ENCODE measurements at places on chromosomes 12 and 14.

- DNase-seq, result peak; percentile 26
These were observed 16.1 kb upstream of the IFNG start for GRCh38 chr12:68175557-68176061.

- DNase-seq, result no peak
These were observed 4.4 kb downstream of the AACS start for GRCh38 chr12:125069616-125070015.

- no peak for DNase-seq
These were observed 380.5 kb upstream of the FBXO33 start for GRCh38 chr14:39812532-39813320.

DNA sequence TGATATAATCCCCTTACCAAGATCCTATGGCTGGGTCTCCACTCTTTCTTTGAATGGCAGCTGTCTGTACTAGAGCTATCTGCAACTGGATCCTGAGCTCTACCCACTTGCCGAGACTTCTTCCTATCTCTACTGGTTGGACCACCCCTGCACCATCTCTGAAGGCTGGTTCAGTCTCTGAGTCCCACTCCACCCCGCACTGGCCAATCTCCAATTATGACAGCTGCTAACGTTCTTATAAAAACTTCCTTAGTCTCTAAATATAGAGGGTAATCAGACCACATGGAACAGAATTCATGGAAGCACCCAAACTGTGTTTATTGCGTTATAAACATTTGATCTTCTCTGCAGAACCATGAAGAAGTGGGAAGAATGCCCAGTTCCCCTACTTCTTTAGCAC, 186.6 kb upstream of the EEA1 start:
- no peak for DNase-seq

- no peak for DNase-seq
These were observed 7.3 kb downstream of the POMT2 start for GRCh38 chr14:77313371-77313770.

DNA sequence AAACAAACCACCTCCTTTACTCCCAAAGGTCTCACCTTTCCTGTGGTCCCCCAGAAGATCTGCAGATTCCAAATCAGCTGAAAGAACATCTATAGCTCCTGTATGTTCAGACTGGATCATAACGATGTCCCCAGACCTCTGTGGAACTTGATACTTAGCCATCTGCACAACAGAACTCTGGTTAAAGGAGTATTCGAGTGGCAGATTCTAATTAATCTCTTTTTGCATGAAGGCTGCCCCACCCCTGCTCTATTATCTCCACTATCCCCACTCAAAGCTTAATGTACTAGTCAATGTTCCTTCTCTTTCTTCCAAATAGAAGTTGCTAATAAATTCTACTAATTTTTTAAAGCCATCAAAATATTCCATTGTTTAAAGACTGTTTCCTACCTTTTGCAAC, 22.8 kb downstream of the GSTZ1 start:
- no peak for DNase-seq

DNA sequence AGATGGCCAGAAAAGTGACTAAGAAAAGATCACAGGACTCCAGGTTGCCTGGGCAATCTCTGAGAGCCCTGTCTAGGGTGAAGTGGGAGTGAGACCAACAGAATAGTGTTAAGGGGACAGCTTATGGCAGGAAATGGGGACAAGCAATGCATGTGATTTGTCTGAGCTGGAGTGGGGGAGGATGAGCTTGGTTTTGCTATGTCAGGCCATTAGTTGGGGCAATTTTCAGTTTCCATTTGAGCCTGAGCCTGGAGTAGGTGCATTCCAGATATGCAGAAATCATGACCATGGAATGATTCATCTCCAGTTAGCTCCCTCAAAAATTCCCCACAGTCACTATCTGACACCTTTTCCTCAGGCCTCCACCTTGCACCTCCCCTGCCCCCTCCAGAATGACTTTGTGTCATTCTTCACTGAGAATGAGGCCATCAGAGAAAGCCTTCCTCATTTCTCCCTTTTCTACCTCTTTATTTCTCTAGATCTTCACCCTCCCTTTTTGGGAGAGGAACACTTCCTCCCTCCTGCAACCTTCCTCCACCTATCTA, 150.9 kb upstream of the PLEKHG7 start:
- peak; percentile 1 for DNase-seq

- DNase-seq, result no peak
These were observed 68.5 kb downstream of the SLC6A12 start for GRCh38 chr12:145369-145960.

GRCh38 chr12:91588874-91589454, 406.3 kb upstream of the DCN start:
- no peak for DNase-seq

DNA sequence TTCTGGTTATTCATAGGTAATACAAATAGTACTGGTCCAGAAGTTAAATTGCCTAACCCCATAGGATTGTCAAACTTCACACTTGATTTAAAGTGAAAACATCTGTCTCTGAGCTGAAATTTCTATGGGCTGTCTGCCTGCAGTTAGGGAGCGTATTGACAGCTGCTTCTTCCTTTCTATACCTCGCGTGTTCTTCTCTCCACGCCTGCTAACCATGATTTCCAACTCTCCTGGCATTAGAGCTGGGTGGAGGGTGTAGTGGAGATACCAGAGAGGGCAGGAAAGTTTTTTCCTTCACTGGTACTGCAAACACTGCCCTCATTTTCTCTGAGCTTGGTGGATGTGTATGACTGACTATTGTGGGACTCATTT, 429.0 kb upstream of the FBXO33 start:
- no peak for DNase-seq

GRCh38 chr12:8630131-8630530, 17.5 kb upstream of the AICDA start:
- no peak for DNase-seq

DNA sequence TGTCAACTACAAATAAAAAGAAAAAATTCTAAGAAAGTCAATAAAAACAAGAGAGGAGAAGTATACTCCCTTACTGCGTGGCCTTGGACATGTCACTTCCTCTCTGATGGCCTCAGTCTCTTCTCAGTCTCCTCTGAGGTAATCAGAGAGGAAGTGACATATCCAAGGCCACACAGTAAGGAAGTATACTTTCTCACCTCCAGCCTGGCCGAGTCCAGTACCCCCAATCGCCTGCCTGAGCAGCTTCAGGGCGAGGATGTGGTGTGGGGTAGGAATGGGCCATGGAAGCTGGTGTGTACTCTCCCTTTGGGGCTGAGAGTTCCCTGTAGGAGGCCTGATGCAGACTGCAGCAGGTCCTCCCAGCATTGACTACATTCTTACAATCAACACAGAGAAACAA, 15.8 kb downstream of the VDR start:
- DNase-seq, result no peak

DNA sequence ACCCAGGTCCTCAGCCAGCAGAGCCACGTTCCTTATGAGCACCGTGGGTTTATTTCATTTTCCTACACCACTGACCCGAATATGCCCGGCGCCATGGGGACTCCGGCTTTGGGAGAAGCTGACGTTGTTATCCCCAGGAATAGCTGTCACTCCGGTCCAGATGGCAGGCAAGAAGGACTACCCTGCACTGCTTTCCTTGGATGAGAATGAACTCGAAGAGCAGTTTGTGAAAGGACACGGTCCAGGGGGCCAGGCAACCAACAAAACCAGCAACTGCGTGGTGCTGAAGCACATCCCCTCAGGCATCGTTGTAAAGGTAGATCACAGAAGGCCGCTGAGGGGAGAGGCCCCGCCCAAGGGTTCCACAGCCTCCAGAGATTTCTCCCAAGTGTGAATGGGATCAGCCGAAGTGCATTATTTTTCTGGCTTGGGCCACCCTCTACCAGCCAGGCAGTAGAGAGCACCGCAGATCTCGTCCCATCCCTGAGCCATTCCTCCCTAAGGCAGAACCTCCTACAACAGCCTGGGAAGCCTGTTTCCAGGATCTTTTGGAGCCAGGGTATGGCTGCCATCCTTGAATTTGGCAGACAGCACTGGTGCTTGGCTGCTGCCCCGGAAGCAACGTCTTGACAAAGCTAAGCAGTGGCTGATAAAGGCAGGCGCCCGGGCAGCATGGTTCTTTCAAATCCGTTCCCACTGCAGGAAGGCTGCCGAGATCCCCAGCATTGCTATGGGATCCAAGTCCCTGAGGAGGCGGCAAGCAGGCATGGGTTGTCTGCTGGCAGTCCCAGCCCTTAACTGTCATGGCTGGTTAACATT, 17.8 kb downstream of the CDK2AP1 start:
- DNase-seq, result no peak

DNA sequence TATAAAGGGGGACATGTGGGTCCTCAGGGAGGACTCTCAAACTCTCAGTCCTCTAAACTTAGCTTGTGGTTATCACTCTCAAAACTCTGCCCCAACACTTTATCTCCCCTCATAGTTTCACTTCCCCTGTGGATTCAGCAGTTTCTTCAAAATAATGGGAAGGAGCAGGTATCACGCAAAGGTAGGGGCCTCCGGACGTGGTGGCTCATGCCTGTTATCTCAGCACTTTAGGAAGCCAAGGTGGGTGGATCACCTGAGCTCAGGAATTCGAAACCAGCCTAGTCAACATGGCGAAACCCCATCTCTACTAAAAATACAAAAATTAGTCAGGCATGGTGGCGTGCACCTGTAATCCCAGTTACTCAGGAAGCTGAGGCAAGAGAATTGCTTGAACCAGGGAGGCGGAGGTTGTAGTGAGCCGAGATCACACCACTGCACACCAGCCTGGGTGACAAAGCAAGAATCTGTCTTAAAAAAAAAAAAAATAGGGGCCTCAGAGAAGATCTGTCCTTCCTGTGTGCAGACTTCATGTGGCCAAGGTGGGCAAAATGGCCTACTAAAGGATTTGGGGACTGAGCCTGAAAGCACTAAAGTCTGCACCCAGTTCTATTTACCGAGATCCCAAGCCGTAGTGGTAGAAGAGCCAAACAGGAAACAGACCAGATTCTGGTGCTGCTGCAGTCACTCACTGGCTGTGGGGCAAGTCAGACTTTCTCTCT, 6.4 kb downstream of the ITGB7 start:
- DNase-seq, result no peak

- no peak for DNase-seq
These were observed 60.0 kb downstream of the FAR2 start for GRCh38 chr12:29208936-29209701.

GRCh38 chr12:114504311-114504710, 98.4 kb upstream of the TBX5 start:
- DNase-seq, result no peak

DNA sequence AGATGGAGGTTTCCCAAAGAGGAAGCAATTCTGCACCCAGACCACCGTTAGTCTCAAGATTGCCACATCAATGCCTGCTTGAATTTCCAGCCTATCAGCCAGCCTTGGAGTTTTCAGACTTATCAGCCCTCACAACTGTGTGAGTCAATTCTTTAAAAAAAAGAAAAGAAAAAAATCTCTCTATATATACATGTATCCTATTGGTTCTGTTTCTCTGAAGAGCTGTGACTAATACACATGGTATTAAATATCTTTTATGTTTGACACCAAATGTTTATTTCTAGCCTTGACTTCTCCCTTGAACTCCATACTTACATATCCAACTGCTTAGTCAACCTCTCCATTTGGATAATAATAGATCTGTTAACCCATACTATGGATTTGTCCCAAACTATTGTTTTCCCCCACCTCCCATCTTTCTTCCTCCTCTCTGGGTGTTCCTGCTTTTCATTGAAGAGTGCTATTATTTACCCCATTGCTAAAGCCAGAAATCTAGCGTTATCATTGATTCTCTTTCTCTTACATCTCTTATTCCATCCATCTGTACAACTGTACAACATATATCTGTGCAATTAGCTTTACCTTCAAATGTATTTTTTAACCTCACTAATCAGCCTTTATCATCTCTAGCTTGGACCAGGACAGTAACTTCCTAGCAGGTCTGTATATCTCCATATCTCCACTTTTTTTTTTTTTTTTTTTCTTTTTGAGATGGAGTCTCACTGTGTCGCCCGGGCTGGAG, 22.7 kb upstream of the EID3 start:
- DNase-seq, result no peak

DNA sequence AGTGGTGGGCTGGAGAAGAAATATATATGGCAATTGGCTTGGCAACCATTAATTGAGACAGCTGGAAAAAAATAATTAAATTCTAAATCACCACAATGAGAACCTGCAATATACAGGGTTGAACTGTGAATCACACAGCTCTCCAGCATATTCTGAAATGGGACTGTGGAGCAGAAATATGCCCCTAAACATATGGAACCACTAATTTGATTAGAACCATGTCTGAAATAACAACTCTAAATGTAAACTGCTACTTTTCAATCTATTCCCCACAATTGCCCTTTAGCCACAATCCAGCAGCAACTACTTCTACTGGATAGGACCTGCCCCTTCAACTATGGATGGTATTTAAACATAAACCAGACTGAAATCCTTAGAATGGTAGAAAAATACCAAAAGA, 330.4 kb downstream of the TRHDE start:
- DNase-seq, result no peak

DNA sequence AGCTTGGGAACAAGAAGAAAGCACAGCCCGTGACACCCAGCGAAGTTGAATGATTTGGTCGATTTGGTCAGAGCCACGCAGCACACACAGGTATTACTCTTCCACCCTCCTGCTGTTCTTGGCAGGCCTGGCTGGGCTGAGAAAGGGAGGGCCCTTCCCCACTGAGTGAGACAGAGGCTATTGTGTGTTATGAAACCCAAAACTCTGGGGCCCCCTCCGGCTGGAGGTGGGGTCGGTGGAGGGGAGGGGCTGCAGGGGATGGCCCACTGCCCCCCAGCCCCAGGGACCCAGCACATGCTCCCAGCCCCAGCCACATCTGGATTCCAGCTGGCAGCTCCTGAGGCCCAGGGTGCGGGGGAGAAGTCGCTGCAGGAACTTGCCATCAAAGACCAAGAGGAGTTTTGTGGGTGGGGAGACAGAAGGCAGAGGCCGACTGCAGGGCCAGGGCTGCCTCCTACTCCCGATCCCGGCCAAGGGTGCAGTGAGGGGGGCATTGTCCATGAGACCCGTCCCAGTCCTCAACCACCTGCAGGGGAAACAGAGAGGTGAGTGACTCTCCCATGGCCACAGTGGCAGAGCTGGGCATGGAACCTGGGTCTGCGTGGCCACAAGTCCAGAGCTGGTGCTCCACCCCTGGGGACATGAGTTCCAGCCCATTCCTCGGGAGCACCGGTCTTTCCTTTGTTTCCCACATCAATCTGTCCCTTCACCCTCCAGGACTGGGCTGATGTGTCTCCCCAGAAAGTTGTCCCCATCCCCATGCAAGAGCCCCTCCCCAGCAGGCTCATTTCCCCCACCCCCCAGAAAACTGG, 8.7 kb downstream of the TMEM119 start:
- no peak for DNase-seq

GRCh38 chr14:73759183-73759713, 45.1 kb upstream of the PNMA1 start:
- DNase-seq, result no peak

- DNase-seq, result no peak
These were observed 233.2 kb downstream of the PHLDA1 start for GRCh38 chr12:75798136-75798926.

Data from activated CD4-positive, CD25-positive, alpha-beta regulatory T cell treated with anti-CD3 and anti-CD28 coated beads, Interleukin-2, amount 50 U/mL, for 16 hours (primary cell).